ENCODE measurements at places on chromosomes 11 and 22. TPM values are rescaled to one million over a fixed set of nuclear protein-coding genes. Genes with fewer than 3 reads are reported as not detected.

DNA sequence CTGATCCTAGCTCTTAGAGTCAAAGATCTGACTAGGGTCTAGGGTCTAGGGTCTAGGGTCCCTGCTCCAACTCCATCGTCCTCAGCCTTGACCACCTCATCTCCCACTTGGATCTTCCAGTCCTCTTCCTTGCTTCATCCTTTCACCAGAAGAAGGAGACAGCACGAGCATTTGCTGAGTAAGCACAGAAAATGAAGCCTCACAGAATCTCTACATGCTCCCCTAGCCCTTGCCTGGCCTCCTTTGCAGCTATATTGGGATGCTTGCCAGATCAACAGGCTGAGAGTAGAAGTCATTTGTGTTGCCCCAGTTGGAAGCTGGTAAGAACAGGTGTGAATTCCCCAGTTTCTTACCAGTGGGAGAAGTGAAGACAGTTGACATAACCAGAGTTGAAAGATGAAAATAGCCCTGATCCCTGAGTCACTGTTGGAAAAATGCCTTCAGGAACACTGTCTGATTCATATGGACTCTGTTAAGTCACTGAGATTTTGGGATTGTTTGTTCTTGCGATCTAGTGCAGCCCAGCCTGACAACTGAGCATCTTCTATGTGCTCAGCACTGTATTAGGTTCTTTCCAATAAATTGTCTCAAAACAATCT is 552.5 kb downstream of the INSC start:
- DNase-seq: no peak

Gene KCNJ11
- 1.2 TPM for total RNA-seq

DNA sequence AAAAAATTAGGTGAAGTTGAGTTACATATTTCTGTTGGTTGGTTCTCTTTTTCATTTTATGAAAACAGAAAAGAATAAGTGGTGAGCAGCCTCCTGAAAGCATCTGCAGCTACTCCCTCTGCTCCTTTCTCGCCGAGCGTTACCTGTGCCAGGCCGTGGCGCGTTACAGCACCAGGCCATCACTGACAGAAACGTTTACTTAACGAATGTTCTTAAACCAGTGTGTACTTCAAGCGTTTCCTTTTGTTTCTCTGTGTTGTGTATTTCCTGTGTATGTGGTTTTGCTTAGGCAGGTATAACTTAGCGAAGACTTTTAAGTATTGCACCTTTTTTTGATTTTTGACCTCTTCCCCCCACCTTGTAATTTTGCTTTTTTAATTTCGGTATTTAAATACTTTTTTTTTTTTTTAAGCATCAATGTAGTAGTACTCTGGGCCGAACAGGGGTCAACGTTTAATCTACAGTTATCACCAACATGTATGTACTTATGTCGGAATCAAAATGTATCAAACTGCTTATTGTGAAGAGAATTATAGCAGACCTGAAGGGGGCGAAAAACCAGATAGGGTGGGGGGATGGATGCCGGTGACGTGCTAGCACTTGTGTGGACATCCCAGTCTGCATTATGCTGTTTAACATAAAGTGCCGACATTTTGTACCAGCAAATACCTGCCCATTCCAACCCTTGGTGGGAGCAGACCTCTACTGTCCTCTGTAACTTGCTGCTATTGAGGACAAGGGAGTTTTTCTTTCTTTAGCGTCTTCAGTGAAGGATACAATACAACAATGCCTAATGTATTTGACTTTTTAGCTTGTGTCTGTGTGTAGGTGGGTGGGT is 21.6 kb upstream of the ADSL start:
- DNase-seq: no peak

DNA sequence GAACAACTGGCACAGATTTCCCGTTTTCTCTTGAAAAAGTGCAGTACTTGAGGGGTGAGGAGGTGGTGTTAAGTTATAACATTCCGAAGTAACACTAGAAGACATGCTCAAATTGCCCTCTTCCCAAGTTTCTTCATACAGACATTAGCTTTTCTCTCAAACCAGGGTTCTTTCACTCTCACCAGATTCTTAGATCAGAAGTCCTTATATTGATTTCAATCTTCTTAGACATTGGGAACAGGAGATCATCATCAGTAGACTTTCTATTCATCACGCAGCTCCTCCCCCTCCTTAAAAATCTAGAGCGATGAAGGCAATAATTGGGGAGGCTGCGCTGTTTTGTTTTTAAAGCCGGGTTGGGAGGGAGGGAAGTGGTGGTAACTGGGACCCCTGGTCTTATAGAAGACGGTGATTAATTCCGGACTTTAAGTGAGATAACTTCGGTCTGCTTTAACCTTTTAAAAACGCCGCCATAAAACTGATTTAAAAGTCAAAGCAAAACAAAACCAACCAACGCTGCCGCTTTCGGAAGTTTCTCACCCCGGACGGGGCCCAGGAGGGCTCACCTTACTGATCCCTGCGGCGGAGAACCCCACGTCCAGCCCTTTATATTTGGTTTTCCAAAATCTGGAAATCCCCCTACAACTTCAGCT is 665 bp downstream of the USP28 start:
- DNase-seq: no peak

Gene PLEKHA7
- 5.7 TPM for total RNA-seq

GRCh38 chr11:832529-833113 is at the start of gene CD151:
Gene CD151, plus strand, starts transcription at chr11:832952. Its CDS starts 3,118 bp downstream, at chr11:836070.
- DNase-seq: peak; percentile 80

DNA sequence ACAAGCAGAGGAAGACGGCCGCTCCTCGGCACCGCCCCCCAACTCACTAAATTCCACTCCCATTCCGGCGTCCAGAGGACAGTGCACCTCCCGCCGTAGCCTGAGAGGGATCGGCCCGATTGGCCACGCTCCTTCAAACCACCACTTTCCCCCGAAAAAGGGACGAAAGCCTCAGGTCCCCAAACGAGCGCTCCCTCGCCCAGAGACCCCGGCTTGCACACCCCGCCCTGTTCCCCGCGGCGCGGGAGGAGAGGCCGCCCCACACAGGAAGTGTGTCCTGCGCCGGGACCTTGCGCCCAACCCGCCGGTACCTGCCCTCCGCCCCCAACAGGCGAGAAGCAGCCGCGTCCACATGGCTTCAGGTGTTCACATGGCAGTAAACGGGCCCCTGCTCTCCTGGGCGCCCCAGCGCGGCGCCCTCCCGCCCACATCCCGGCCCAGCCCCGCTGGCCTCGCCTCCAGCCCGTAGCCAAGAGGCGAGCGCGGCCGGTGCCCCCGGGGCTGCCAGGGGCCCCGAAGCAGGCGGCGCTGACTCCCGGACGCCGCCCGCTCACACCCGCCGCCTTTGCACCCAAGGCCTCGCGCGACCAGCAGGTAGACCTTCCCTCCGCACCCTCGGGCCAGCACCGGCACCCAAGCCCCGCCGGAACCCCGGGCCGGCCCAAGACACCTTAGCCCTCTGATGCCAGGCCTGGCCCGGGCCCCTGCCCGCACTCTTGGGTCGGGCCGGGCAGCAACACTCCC is 849 bp downstream of the TCF20 start:
- DNase-seq: peak; percentile 59

Gene IL10RA
- 5.8 TPM for total RNA-seq

- no peak for DNase-seq
Observed at GRCh38 chr11:27246925-27247324, 116.1 kb downstream of the CCDC34 start.

DNA sequence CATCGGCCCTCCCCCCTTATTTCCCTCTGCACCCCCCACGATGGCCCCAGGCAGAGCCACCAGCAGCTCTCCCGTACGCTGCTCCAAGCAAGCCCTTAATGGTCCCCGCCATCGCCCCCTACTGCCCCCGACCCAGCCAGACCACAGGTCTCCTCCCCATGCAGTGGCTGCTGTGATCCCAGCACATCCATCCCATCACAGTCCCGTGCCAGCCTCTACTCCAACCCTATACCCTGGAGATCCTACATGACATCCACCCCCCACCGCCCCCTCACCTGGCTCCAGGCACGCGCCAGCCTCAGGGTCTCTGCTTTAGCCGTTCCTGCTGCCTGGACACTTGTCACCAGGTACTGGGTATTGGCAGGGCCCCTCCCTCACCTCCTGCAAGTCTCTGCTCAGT is 85.8 kb upstream of the RTL6 start:
- DNase-seq: no peak

DNA sequence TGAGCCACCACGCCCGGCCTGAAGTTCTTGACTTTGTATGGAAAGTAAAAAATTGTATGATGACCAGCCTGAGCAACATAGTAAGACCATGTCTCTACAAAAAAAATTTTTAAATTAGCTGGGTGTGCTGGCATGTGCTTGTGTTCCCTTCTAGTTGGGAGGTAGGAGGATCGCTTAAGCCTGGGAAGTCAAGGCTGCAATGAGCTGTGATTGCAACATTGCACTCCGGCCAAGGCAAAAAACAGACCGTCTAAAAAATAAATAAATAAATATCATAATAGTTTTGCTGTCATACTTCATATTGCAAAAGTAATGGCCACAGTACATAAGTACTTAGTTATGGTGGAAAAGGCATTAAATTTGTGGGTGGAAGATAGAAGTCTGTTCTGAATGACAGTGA is 3.4 kb downstream of the AGBL2 start:
- no peak for DNase-seq

Gene DEPDC5
- 32.0 TPM for total RNA-seq
